ENCODE measurements at places on chromosomes 5 and 9. TPM values are rescaled to one million over a fixed set of nuclear protein-coding genes. Genes with fewer than 3 reads are reported as not detected.

Gene PCSK5
- total RNA-seq: 7.9 TPM

DNA sequence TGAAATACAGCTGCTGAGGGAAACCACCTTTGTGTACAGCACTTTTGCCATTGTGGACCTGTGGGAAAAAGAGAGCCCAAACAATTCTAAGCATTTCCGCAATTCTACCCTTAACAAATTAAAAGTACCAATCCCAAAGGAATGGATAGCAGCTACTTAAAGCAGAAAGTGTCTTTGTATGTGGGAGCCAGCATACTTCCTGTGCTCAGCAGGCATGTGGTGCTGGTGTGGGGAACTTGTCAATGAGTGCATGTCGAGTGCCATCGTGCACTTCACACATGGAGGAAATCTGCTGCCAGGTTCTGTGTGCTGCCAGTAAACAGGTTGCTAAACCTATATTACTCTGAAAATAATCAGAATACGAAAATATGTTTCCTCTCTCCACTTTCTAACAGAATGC lies 399.0 kb downstream of the LRRC70 start:
- no peak for DNase-seq

DNA sequence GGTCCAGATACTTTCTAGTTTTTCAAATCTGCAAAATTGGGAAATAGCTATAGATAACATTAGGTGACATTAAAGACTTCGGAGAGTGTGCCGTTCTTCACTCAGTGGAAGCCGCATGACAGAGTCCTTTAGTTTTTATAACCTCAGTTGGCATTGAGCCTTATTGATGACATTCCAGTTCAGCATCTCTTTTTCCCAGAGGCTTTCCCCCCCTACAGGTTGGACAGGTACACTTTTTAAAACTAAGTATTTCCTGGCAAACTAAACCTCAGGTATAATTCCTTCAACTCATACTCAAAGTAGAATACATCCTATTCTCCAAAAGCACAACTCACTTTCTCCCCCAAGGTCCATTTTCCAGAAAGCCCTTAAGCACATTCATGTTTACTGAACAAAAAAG lies 58.7 kb downstream of the SLC46A2 start:
- DNase-seq: no peak

GRCh38 chr5:122053181-122054109 lies 24.6 kb downstream of the LOX start:
- no peak for DNase-seq
